ENCODE measurements at places on chromosomes 3 and 15.

DNA sequence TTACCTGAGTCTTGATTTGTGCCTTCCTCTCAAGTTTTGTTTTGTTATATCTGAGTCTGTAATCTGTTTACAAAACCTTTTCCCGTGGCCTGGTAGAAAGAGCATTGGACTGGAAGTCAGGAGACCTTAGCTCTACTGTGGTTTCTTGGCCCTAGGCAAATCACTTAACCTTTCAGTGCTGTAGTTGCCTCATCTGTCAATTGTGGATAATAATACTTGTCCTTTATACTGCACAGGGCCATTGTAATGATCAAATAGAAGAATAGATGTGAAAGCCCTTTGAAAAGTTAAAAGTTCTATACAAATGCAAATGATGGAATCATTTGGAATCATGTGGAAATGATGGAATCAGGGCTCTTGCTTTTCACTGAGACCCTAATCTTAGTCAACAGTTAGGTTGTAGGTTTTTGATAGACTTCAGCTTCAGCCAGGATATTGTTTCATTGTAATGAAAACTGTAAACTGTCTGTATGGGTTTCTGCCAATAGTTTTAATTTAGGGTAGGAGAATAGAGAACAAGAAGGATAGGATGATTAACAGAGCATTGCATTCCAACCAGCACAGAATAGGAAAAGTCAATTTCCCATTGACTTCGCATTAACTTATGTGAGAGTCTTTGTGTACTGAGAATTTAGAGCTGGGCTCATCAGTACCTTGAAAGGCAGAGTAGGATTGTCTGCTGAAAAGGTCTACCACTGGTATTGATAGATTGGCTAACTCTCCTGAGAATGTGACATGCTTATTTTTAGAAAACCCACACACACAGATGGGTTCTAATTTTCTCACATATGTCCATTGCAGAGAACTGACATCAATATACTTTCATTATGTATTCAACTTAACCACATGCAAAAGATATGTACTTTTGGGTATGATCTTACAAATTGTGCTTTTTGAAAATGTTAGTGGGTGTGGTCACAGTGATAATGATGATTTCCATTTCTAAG, 21.8 kb downstream of the MAP2K5 start:
- DNase-seq, result no peak

- DNase-seq, result no peak
Measured at GRCh38 chr3:13552857-13553652, 4.1 kb downstream of the FBLN2 start.

DNA sequence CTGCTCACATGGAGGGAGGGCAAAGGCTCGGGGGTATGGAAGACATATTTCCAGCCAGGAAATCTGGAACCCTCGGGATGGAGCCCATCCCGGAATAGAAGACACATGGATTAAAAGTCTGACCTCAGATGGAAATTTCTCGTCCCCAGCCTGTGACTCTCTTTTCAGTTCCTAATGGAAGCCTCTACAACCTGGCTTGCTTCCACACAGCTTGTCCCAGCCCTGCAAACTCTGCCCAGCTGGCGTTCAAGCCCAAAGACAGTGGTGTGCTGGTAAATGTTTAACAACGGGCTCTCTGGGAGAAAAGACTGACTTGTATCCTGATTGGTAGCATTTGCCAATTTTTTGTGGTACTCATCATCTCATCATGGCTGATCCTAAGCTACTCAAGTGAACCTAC, 35.6 kb upstream of the TLE3 start:
- no peak for DNase-seq

GRCh38 chr15:75368689-75369239, 357 bp upstream of the MAN2C1 start:
- DNase-seq, result no peak

DNA sequence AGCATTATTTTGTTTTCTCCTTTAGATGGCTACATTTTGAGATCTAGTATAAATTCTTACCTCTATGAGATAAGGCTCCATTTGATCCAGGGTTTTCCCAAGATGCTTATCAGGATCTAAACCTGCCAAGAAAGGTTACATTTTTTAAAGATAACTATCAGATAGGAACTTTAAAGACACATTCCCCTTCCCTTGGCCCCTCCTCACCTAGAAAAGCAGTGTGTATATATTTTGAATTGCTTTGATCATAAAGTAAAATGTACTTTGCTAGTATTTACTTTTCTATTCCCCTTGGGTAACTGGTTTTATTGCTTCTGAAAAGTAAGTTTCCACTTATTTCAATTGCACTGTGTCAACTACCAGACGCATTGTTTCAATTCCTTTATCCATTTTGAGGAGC, 135.2 kb downstream of the DPH6 start:
- DNase-seq, result no peak

- no peak for DNase-seq
Measured at GRCh38 chr3:51734572-51734907, 27.7 kb downstream of the GRM2 start.

- DNase-seq, result no peak
Measured at GRCh38 chr3:149879872-149880271, 66.9 kb downstream of the RNF13 start.

GRCh38 chr3:45932112-45932511, 11.2 kb upstream of the CXCR6 start:
- DNase-seq, result no peak

DNA sequence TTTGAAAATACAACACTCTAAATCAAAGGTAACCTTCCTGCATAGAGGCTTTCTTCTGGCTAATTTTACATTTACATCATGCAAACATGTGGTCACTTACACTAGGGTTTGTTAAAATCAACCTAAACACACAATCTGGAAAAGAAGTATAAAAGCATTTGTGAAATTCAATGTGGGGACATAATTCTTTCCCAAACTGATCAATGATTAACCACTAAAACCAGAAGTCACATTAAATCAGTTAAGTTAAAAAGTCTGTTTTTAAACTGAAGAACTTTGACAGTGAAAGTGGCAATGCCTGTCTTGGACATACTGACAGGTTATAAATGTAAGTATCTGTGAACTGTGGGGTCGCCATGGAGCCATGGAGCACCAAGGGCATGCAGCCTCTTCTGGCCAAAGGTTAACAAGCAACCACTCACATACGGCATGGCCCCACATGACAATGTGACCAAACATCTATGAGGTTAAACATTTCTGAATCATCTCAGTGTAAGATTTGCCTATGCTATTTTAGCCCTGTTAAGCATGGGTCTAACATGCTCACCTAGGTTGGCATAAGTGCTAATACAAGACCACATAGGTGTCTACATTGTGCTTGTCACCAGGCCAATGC, 278.2 kb downstream of the CTNNB1 start:
- no peak for DNase-seq

- no peak for DNase-seq
Measured at GRCh38 chr3:65342084-65342683, 654.4 kb upstream of the ADAMTS9 start.
